Fibroblast of mammary gland (primary cell): ENCODE measurements at places on chromosomes 2 and 18.

- no peak for DNase-seq
These were observed 218.9 kb downstream of the BCL2 start for GRCh38 chr18:63100630-63101055.

DNA sequence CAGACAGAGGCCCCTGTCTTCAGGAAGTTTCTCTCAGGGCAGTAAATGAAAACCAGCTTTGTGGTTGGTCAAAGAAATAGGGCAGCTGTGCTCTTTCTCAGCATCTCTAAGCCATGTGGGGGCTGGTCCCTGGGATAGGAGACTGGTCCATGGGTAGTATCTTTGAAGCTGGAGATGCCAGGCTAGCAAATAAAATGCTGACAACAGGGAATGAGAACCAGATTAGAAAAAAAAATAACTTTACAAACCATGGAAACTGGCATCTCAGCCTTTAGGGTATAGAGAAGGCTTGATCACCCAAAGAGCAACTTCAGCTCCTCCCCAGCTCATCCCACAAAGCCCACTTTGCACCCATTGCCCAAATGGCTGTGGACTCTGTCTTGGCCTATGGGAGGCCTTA lies 138.1 kb downstream of the TTC32 start:
- no peak for DNase-seq

- DNase-seq: no peak
These were observed 3.5 kb upstream of the CD226 start for GRCh38 chr18:69951182-69951581.

DNA sequence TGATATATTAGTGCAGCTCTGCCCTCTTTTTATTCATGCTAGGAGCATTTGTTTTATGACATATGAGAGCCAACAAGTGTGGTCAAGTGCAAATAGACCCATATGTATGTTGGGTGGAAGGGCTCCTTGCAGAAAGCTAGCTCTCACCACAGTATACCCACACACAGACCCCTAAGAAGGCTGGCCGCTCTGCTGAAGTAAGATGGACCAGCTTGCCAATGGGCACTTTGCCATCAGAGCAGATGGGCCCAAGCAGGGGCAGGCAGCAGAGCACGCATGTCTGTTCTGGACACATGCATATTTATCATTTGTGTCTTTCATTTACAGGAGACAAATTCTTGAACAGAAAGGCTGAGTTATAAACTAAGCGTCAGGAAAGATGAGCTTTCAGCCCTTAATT lies 187.5 kb upstream of the DTNA start:
- DNase-seq: no peak

DNA sequence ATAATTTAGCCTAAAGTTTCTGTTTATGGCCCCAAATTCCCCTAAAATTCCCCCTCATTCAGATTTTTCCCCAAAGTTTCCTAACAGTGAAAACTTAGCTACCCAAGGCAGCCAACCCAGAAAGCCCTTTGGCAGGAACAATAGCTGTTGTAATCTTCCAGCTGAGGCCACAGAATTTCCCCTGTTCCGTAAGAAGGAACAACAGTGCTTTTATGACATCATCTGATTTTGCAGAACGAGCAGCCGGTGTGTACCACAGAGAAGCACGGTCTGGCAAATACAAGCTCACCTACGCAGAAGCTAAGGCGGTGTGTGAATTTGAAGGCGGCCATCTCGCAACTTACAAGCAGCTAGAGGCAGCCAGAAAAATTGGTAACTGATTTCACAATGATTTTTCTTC lies 6.3 kb downstream of the TNFAIP6 start:
- DNase-seq: peak; percentile 80

DNA sequence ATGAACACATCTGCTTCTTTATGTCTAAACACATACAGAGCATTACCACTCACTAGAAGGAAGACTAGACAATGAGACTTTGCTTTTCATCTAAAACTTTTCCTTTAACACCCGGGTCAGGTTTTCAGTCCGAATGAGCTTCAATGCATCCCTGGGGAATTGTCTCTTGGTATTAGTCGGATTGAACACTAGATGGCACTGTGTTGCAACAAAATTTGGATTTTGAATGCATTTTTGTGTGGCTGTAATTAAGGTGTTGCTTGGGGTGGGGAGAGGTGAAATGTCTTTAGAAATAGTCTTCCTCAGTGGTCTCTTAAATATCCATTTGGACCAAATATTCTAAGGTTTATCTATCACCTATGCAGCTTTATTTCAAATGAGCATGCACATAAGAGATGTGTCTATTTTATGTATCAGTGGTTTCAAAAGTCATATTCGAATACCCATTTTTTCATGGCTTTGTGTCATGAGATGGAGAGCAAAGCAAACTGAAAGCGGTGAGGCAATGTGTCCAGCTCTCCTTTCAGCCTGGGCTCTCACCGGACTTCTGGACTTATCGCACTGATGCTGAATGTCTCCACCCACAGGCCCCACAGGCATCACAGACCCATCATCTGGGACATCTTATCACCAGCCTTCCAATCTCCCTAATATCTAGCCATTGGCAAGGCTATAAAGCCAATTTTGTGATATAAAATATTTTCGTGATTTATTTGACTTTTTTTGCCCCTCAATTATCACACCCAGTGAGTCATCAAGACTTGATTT lies 510.3 kb downstream of the RNF144A start:
- DNase-seq: peak; percentile 69

DNA sequence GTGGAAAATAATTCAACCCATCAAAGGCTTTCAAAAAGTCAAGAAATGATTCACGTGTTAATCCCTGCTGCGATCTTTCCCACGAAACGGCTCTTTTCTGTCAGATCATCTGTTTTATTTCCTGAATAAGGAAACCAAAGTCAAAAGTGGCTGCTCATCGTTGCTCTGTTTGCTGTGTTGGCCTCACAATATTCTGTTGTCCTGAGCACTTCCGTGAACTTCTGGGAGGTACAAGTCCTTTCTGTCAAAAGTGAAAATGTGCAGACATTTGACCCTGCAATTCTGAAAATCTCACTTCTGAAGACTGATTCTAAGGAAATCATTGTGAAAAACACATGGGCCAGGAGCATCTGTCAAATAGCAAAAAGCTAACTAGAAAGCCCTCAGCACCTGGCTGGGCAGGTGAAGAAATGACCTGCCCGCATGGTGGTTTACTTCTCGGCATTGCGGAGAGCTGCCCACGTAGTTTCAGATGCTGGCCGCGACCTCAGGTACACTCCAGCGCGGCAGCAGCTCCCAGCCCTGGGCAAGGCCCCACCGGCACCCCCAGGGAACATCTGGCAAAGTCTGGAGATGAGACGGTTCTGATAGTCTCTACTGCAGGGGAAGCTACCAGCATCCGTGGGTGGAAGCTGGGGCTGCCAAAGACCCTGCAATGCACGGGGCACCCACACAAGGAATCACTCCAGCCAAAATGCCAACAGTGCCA lies 31.9 kb upstream of the GPC1 start:
- DNase-seq: no peak

GRCh38 chr2:119407430-119408220 lies 24.0 kb upstream of the TMEM37 start:
- peak; percentile 65 for DNase-seq

DNA sequence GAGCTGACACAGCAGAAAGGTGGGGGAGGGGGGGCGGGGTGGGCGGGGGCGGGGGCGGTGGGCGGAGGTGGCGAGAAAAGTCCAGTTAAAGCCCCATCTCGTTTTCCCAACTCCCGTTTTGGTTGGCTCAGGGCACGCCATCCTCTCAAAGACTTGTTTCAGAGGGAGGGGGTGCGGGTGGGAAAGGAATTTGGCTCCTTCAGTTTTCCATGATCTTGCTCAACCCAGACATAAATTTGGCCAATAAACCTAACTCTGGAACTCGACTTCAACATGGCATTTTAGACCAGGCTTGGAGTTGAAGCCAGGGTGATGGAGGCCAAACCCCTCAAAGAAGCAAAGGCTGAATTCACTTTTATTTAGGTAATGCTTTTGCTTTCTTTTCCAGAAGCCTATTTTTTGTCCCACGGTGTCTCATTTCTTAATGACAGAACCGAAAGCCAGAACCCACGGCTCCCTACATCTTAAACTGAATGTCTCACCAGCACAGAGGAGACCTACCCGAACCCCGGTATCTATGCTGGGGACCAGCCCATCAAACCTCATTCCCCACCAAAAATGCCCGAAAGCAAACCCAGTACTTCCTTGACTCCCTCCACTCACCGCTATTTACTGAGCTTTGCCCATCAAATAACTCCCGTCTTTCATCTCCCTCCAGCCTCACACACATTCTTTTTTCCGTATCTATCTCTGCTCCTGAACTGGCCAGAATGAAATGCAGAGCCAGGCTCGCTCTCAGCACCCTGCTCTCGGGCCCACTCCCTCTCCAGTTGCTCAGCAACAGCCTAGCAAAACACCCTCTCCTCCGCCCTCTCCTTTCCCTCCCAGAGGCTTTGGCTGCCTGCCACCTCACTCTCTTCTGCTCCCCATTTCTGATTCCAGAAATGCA lies 4.3 kb downstream of the IGFBP5 start:
- DNase-seq: peak; percentile 30
